MCF 10A (cell line): ENCODE measurements at places on chromosomes 7 and 10. TPM values are rescaled to one million over a fixed set of nuclear protein-coding genes. Genes with fewer than 3 reads are reported as not detected.

GRCh38 chr10:58998924-58999713 is 177.3 kb upstream of the PHYHIPL start:
- H3K4me3 ChIP-seq, result no peak overlapping the region
- H3K27ac ChIP-seq, result no peak overlapping the region
- peaks cover 6% of the 10 kb centered on the region for H3K36me3 ChIP-seq
- no peaks in the 10 kb centered on the region for H3K27me3 ChIP-seq
- no peak for DNase-seq

LRRD1 gene
- not detected in 2 replicates for total RNA-seq

DNA sequence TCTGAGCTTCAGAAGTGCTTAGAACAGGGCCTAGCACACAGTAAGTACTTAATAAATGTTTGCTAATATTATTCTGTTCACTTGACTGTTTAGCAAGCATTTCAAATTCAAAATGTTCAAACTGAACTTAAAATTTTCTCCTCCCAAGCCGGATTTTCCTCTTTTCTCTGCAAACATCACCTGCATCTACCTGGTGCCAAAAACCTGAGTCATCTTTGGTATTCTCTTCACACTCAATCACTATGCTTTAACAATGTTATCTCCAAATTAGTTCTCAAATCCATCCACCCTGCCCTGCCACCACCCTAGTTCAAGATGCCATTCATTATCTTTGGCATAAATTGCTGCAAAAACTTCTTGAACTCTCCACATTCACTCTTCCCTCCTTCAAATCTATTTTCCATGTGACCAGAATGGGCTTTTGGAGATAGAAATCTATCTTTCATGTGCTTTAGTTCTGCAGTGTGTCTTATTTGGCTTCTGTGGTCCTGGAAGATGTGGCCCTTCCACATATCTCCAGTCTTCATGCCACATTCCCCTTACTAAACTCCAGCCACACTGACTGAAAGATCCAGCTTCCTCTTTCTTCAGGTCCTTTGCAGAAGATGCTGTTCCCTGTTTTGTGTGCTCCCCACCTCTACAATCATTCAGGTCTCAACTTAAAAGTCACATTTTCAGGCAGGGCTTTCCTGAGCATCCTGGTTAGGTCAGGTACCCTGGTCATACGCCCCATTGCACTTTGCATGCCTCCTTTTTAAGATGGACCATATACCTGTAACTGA is 2.0 kb downstream of the GGCT start:
- peak; percentile 27 for DNase-seq
- peak overlapping the region; percentile 16 for H3K27ac ChIP-seq
- no peaks in the 10 kb centered on the region for H3K27me3 ChIP-seq
- H3K4me3 ChIP-seq, result peak overlapping the region; percentile 83
- H3K4me1 ChIP-seq, result peaks cover 30% of the 10 kb centered on the region

CEP55 gene
- 25.2 and 39.4 TPM in 2 replicates for total RNA-seq

GRCh38 chr10:110485541-110485940 is 12.2 kb upstream of the DUSP5 start:
- no peaks in the 10 kb centered on the region for H3K27me3 ChIP-seq
- no peak for DNase-seq

DNA sequence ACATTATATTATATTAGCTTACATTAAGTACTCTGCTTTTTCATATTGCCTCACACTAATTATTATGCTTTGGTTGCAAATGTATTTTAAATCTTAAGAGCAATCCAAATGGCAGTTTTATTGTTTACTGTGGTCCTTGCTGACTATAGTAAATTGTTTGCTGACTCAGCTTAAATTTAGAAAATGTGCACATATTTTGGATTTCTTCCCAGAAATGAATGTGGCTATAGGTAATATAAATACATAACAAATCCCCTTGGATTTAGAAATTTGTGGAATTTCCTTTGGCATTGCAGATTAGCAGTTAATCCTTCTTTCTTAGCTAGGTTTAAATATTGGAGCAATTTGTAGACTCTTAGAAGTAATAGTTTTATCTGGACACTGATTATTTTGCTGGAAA is 565.8 kb downstream of the NRG3 start:
- H3K36me3 ChIP-seq, result no peaks in the 10 kb centered on the region
- no peak overlapping the region for H3K27ac ChIP-seq
- H3K27me3 ChIP-seq, result no peaks in the 10 kb centered on the region
- H3K4me3 ChIP-seq, result no peak overlapping the region
- H3K4me1 ChIP-seq, result peaks cover 5% of the 10 kb centered on the region
- DNase-seq, result peak; percentile 6

- no peaks in the 10 kb centered on the region for H3K36me3 ChIP-seq
- no peak for DNase-seq
- no peaks in the 10 kb centered on the region for H3K4me1 ChIP-seq
- no peak overlapping the region for H3K27ac ChIP-seq
Observed at GRCh38 chr7:82685214-82685613, 241.6 kb upstream of the CACNA2D1 start.

DNA sequence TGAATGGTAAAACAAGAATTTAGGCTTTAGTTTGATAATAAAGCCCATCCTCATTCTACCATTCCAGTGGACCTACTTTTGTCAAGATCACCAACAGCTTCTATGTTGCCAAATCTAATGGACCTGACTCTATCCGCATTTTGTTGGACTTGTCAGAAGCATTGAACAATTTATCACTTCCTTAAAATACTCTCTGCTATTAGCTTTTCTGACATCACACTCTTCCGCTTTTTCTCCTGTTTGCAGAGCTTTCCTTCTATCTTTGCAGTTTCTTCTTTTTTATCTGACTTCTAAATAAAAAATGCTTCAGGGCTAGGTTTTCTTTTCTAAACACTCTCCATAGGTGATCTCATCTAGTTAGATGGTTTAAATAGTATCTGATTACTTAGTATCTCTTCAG is 42.7 kb upstream of the SMIM30 start:
- no peak overlapping the region for H3K4me3 ChIP-seq
- no peaks in the 10 kb centered on the region for H3K4me1 ChIP-seq
- H3K27ac ChIP-seq, result no peak overlapping the region
- no peaks in the 10 kb centered on the region for H3K36me3 ChIP-seq
- no peak for DNase-seq

GRCh38 chr10:33501161-33501560 is 166.7 kb upstream of the NRP1 start:
- no peaks in the 10 kb centered on the region for H3K36me3 ChIP-seq
- no peaks in the 10 kb centered on the region for H3K4me1 ChIP-seq
- H3K4me3 ChIP-seq, result no peak overlapping the region
- H3K27me3 ChIP-seq, result no peaks in the 10 kb centered on the region
- DNase-seq, result no peak
- no peak overlapping the region for H3K27ac ChIP-seq

DNA sequence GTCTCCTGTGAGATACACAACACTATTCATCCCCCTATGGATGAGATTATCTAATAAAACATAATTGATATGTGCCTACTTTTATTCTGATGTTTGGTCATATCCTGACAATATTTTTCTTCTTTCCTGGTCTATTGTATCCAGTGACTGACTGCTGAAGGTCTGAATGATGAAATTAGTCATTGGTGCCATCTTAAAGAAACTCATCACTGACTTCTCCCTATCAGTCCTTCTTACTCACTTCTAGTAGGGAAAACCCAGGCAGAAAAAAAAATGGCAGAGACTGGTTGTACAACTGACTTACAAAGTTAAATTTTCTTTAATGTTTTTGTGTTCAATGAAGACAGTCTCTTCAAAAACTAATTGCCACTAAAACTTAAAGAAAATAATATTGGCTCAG is 377.4 kb downstream of the HTR7 start:
- H3K4me3 ChIP-seq, result no peak overlapping the region
- no peak overlapping the region for H3K27ac ChIP-seq
- no peaks in the 10 kb centered on the region for H3K27me3 ChIP-seq
- peaks cover 7% of the 10 kb centered on the region for H3K36me3 ChIP-seq

- H3K27ac ChIP-seq, result no peak overlapping the region
- H3K27me3 ChIP-seq, result no peaks in the 10 kb centered on the region
- no peak for DNase-seq
Observed at GRCh38 chr7:131014906-131015656, 281.1 kb upstream of the KLF14 start.

GRCh38 chr10:35552650-35553342 is 52.3 kb upstream of the GJD4 start:
- no peaks in the 10 kb centered on the region for H3K27me3 ChIP-seq
- peaks cover 27% of the 10 kb centered on the region for H3K36me3 ChIP-seq
- no peak overlapping the region for H3K27ac ChIP-seq
- peak; percentile 49 for DNase-seq

DNA sequence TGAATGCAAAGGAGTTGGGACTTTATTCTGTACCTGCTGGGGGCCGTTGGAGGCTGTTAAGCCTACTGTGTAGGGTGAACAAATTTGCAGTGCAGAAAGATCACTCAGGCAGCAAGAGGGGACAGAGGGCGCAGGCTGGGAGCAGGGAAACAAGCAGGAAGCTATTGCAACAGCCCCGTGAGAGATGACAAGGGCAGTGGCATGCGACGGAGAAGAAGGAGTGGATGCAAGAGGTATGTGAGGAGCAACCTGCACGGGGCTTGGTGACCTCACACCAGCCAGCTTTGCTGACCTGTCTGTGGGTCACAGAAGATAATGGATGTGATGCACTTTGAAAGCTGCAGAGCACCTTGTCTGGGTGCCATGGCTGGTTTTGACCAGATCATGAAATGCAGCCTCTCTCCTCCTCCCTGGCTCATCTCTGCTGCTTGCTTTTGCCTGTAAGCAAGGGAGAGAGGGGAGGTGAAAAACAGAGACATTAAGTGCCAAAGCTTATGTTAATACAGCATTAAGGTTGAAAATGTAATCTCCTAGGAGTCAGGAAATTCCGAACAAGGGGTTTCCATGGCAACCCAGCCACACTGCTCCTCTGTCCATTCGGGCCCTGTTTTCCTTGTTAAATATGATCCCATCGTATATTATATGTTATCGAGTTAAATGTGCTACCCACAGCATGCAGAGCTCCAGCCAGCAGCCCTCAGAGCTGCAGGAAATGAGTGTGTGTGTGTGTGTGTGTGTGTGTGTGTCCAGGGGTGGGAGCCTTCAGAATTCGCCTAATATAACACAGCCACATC is 314.3 kb upstream of the ZMIZ1 start:
- DNase-seq, result no peak
- H3K4me3 ChIP-seq, result no peak overlapping the region
- H3K27ac ChIP-seq, result no peak overlapping the region
- no peaks in the 10 kb centered on the region for H3K36me3 ChIP-seq

AP5Z1 gene
- 26.5 and 35.0 TPM in 2 replicates for total RNA-seq

PTPRZ1 gene
- 9.8 and 11.1 TPM in 2 replicates for total RNA-seq

MYL10 gene
- total RNA-seq, result not detected in 2 replicates

- peak overlapping the region; percentile 25 for H3K4me3 ChIP-seq
- H3K27me3 ChIP-seq, result no peaks in the 10 kb centered on the region
- peak; percentile 67 for DNase-seq
- H3K36me3 ChIP-seq, result peaks cover 6% of the 10 kb centered on the region
- peaks cover 23% of the 10 kb centered on the region for H3K4me1 ChIP-seq
Observed at GRCh38 chr10:24415455-24416125, 206.7 kb downstream of the KIAA1217 start.

GRID1 gene
- total RNA-seq, result not detected in 2 replicates

OPN1SW gene
- not detected in 2 replicates for total RNA-seq

DNA sequence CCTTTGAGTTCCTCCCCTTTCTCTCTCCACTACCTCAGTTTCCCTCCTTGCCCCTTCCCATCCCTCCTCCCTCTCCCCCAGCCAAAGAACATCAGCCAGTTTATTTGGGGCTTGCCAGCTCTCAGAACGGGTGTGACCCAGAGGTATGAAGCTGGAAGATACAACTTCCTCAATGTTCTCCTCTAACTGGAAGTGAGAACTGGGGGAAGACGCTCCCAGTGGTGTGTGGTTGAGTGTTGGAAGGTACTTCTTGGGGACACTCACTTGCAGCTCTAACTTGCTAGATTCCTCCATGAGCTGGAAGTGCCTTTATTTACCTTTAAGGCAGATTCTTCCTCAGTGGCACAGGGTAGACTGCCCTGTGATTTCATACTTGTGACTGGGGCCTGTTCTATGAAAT is 110.5 kb upstream of the HABP2 start:
- no peak overlapping the region for H3K4me3 ChIP-seq
- DNase-seq, result no peak
- H3K4me1 ChIP-seq, result no peaks in the 10 kb centered on the region
- no peak overlapping the region for H3K27ac ChIP-seq

COL26A1 gene
- not detected in 2 replicates for total RNA-seq

DNA sequence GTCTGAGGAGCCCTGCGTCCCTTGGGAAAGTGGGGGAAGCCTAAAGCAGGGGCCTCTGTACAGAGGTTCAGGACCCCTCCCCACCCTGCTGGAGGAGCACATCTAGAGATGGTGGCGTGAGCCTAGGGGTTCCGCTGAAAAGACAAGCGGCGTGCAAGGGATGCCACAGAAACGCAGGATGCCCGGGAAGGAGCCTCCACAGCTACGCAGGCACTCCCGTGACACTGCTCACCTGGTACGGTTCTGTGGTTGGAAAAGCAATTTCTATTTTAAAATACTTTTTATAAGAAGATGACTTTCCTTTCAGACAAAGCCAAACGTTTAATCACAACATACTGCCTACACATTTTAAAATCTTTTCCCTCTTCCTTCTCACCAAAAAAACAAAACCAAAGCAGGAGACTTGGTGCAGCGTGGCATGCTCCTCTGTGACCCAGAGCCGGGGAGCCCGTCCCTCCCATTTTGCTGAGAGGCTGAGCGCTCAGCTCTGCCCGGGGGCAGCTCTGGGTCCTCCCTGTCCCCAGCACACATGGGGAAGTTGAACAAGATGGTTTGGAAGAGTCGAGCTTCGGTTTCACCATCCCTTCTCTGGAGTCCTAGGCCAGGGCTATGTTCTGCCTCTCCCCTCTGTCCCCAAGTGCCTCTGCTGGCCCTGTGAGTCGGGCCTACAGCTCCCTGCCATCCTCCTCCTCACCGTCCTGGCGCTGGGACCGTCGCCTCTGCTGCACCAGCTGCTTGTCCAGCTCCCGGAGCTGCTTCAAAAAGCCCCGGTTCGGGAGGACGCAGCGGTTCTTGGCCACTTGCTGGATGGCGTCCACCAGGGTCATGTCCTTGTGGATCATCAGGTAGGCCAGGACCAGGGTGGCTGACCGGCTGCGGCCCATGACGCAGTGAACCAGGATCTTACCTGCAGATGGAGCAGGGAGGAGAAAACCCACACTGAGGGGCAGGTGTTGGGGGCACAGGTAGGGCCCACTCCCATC is 74.0 kb upstream of the SAMD8 start:
- no peak overlapping the region for H3K27ac ChIP-seq
- H3K36me3 ChIP-seq, result no peaks in the 10 kb centered on the region
- no peaks in the 10 kb centered on the region for H3K4me1 ChIP-seq
- no peaks in the 10 kb centered on the region for H3K27me3 ChIP-seq
- no peak for DNase-seq

GRCh38 chr7:54354436-54354835 is 187.7 kb upstream of the VSTM2A start:
- DNase-seq, result no peak
- H3K4me3 ChIP-seq, result no peak overlapping the region
- H3K36me3 ChIP-seq, result no peaks in the 10 kb centered on the region
- peaks cover 7% of the 10 kb centered on the region for H3K4me1 ChIP-seq

CDHR3 gene
- 0.17 and 0.19 TPM in 2 replicates for total RNA-seq
